ENCODE measurements at places on chromosomes 12 and 14.

DNA sequence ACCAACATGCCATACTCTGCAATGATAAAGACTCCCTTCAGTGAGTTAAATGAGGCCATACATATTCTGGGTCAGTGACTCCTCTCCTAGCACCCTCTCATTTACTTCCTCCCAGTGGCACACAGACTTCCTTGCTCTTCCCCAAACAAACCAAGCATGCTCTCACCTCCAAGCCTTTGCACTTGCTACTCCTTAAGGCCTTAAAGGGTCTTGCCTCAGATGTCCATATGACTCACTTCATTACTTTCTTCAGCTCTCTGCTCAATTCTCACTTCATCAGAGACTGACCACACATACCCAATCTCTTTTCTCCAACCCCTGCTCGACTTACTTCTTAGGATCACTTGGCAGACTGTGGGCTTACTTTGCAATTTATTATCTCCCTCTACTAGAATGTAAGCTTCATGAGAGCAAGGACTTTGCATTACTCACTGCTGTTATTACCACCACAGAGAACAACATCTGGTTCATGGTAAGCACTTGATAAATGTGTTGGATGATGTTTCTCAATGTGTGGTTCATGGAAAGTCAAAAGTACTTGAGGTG, 22.8 kb downstream of the DDX24 start:
- no peak for DNase-seq

DNA sequence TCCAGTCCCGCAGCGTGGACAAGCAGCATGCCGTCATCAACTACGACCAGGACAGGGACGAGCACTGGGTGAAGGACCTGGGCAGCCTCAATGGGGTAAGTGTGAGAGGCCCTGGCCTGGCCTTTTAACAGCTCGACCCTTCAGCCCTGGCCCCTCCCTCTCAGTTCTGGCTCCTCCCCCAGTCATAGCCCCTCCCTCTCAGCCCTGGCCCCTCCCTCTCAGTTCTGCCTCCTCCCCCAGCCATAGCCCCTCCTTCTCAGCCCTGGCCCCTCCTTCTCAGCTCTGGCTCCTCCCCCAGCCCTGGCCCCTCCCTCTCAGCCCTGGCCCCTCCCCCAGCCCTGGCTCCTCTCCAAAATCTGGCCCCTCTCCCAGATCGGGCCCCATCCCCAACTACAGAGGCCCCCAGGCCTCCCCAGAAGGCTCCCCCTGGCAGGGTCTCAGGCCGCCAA, 11.2 kb downstream of the CEP170B start:
- no peak for DNase-seq

DNA sequence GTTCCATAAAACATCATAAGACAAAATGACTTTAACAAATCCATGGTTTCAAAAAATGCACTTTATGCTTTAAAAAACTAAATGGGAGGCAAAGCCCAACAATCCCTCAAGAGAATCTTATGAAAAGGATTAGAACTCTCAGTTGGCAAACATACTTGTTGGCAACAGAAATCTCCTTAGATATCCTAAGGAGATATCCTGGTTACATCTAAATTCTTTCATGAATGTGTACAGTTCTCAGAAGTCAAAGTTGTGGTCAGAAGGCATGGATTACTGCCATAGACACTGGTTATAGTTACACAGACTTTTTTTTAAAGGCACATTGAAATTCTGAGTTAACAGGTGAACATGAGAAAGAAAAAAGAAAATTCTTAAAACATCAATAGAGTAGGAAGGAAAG, 17.5 kb upstream of the ISM2 start:
- no peak for DNase-seq

DNA sequence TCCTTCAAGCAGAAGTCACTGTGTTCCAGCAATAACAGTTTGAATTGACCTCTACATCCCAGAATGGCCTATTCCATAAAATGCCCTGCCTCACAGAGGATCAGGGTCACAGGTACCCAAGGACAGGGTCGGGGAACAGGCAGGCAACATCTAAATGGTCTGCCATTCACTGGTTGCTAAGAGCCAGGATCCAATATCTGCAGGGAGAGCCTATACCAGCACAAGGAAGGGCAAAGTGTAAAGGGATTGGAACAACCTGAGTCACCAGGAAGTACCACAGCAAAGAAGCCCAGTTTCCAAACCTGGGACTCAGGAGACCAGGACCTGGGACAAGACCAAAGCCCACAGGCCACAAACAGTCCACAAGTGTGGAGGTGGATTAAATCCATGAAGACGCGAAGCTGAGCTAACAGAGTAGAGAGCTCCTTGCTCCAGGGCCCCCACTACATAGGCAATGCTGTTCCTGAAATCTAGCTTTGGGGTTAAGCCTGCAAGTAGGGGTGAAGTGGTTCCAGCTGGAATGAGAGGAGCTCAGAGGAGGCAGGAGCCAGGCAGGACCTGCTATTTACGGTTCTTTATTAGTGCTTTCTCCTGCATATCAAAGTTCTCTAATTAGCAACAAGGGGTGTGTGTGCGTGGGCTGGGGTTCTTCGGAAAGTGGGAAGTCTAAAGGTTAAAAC, 274.3 kb downstream of the BCL11B start:
- no peak for DNase-seq

DNA sequence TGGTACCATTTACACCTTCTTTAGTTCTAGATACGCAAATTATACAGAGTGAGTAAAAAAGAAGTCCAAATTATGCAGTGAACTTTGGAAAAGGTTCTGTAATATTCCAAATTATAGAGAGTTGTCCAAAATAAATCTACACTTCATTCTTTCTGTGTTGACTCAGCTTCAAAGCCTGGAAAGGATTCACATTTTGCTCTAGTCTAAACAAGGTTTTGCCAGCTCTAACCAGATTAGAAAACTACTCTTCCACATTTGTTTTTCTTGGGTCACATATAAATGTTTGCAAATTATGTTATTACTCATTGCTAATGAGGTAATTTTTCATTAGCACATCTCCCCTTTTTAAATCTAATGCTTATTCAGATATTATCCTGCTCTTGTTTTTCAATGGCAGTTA, 1562.4 kb upstream of the SEL1L start:
- peak; percentile 16 for DNase-seq

GRCh38 chr12:31922341-31923062, 36.7 kb upstream of the RESF1 start:
- DNase-seq, result no peak

DNA sequence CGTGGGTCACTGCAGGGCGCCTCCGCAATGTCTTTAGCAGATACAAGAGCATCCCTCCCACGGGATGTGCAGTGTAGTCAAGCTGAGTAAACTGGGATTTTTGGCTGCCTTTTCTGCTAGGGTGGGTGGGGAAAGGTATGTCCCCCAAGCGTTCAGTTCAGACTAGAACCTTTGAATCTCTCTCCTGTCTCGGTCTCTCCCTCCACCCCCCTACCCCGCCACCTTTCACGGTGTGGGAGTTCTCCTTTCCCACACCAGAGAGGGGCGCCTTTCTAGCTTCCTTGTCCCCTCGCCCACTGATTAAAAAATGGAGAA, 525 bp upstream of the FAR2 start:
- no peak for DNase-seq

- DNase-seq, result no peak
Measured at GRCh38 chr12:101596172-101596571, 1.4 kb downstream of the MYBPC1 start.

- no peak for DNase-seq
Measured at GRCh38 chr12:1797011-1797901, 23.1 kb upstream of the LRTM2 start.

DNA sequence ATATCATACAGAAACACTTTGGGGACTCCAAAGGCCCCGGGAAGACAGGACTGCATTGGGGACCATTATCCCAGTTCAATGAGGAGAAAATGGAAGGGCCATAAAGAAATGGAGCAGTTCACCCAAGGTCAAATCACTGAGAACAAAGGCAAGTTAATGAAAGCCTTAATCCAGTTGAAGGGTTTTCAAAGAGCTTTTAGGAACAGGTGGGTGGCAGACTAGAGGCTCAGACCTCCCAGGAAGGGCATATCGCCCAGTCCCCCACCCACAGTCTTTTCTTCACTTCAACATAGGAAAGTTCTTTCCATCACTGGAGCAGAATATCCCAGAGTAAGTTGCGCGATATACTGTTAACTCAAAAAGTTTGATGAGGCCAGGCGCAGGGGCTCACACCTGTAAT, 136.1 kb upstream of the CCND2 start:
- DNase-seq, result no peak

GRCh38 chr12:126704609-126705008, 1562.4 kb upstream of the TMEM132C start:
- DNase-seq, result no peak

DNA sequence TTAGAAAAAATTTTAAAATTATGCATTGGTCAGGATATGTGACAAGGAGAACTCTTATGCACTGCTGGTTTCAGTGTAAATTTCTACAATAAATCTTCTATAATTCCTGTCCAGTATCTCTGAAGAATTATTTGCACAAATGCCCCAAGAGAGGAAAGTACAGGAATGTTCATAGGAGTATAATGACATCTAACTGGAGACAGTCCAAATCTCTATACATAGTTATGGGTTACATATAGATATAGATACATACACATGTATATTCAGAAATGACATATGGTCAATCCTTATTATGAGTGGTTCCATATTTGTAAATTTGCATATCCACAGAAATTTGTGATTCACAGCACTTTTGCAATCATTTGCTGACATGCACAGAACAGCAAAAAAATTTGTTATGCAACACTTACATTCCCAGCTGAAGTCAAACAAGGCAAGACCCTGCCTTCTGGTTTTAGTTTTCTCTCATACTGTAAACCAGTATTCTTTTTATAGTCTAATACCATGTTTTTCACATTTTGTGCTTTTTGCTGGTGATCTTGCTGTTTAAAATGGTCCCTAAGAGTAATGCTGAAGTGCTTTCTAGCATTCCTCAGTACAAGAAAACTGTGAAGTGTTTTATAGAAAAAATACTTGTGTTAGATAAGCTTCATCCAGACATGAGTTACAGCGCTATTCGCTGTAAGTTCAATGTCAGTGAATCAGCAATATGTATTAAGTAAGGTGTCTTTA, 103.8 kb downstream of the SLC16A7 start:
- peak; percentile 49 for DNase-seq

DNA sequence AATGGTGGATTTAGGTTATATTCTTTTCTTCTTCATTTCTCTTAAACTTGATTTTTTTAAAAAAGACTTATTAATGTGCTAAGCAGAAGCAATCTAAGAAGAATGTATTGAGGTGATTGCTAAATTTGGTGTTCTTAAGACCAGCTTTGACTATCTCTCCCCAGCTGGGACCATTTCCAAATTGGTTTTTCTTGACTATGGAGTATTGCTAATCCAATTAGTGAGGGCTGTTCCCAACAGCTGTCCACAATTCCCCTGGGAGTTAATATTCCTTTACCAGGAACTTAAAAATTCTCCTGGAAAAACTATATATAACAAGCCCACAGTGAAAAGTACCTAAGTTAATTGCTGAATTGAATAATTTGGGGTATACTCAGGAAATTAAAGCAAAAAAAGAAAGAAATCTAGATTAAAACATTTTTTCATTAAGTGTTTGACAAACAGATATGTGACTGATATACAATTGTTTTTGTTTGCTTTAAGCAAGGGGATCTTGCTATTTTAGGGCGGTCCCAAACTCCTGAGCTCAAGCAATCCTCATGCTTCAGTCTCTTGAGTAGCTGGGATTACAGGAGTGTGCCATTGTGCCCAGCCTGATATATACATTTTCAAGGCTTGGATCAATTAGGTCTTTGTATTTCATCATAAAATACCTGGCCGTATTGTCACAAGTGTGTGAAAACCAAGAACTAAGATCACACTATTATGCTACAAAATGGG, 105.0 kb downstream of the FAR2 start:
- no peak for DNase-seq

Data from AG04450 (cell line).